ENCODE measurements at places on chromosomes 3 and 15. TPM values are rescaled to one million over a fixed set of nuclear protein-coding genes. Genes with fewer than 3 reads are reported as not detected.

DNA sequence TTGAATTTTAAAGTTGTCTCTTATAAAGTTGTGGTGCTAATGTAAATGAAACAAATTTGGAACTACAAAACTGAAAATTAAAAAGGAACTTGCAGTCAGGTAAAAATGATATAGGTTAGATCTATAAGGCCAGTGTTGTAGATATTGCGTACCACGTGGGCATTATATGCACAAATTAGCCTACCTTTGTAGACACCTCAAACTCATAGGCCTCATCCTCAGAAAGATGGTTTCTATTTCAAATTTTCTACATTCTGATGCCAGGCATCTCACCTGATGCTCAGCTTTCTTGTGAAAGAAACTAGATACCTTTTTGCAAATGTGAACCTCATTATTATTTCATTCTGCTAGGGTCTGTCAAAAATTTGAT, 25.6 kb downstream of the TMEM207 start:
- no peak for DNase-seq

DNA sequence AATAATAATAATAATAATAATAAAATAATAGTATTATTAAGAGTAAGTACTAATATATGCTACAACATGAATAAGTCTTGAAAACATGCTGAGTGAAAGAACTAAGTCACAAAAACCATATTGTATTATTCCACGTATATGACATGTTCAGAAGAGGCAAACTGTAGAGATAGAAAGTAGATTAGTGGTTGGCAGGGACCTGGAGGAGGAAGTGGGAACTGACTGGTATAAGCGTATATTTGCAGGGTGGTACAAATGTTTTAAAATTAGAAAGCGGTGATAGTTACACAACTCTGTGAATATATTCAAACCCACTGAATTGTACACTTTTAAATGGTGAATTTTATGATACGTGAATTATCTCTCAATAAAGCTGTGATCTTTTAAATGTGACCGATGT, 32.8 kb downstream of the LRRK1 start:
- no peak for DNase-seq

GRCh38 chr3:44984335-44984734, 8.3 kb downstream of the EXOSC7 start:
- DNase-seq, result no peak

GRCh38 chr3:195153130-195153529, 117.8 kb downstream of the XXYLT1 start:
- DNase-seq, result peak; percentile 44

- no peak for DNase-seq
Observed at GRCh38 chr15:89670971-89671560, 8.1 kb downstream of the PLIN1 start.

GRCh38 chr3:197149-197827, 725 bp downstream of the CHL1 start:
- DNase-seq, result peak; percentile 36

Gene CCR4
- not detected for total RNA-seq

GRCh38 chr15:31513178-31513577, 186.5 kb downstream of the KLF13 start:
- no peak for DNase-seq

- no peak for DNase-seq
Observed at GRCh38 chr3:61631108-61631769, 69.9 kb downstream of the PTPRG start.

DNA sequence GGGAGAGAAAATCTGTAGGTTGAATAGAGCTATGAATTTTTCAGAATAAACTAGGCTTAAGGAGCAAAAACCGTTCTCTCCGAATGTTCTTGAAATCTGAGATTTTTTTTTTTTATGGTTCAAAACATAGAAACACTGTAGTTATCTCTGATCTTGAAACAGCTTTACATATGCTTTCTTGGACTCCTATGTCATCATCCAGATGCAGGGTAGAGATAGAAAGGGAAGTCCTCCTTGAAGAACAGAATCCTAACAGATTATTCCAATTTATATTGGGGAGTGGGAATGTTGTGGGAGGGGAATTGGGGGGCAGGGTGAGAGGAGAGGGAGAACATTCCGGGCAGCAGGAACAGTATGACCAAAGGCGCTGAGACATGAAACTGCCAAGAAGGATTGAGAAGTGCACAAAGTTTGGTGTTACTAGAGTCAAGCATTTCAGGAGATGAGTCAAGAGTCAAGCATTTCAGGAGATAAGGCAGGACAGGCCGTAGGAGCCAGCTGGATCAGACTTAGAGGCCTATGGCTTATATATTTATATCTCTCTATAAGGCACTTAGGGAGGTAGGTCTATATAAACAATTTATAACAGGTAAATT, 21.9 kb upstream of the ST3GAL6 start:
- no peak for DNase-seq

DNA sequence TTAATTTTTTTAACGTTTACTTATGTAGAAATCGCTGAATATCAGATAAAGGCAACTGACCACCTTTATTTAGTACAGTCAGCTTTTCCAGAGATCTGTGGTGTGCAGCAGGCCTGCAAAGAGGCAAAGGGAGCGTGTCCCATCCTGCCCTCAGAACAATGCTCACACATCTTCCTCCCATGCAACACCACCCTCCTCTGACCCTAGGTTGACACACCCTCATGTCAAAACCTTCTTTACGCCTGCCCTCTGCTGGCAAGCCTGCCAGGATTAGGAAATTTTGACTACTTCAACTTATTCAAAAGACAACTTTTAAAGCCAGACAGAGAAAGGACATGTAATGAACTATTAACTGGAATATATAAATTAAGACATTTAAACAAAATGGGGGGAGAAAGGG, 513.7 kb downstream of the FOXP1 start:
- DNase-seq, result peak; percentile 68

- peak; percentile 65 for DNase-seq
Observed at GRCh38 chr3:123388811-123389627, 59.9 kb downstream of the ADCY5 start.

DNA sequence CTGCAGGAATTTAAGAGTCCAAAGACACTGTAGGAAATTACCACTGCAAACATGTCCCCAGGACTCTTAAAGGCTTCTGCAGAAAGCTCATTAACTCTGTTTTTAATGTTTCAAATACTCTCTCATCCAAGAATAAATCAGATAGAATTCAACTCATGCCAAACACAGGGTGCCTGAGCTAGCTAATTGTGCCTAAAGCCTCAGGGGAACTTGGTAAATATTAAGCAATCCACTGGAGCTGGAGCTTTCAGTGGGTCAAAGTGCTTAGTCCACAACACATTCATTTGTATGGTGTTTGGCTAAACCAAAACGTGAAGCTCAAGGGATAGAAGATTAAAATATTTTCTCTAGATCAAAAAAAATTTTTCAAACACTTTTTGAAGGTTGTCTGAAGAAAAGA, 131.4 kb downstream of the THRB start:
- DNase-seq, result no peak

Measured in left ventricle myocardium superior (tissue), 1 donor.